ENCODE measurements at places on chromosomes 6 and 20.

GRCh38 chr6:130018744-130019325 is 454 bp downstream of the L3MBTL3 start:
- peak; percentile 15 for DNase-seq

GRCh38 chr6:44388135-44388487 is 605 bp downstream of the CDC5L start:
- peak; percentile 13 for DNase-seq

DNA sequence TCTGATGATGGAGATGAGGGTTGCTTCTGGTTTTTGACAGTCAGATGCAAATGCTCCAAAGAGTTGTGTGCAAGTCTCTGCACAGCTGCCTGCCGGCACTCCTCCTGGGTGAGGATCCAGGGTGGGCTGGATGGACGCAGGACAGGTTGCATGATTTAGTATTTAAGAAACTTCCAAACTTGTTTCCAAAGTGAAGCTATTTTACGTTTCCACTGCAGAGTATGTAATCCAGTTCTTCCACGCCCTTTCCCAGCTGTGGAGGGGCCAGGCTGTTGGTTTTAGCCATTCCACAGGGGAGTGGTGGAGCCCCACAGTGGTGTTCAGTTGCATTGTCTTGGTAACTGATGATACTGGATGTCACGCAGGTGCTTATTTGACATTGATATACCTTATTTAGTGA is 157.3 kb downstream of the THBS2 start:
- no peak for DNase-seq

GRCh38 chr20:35340436-35340835 is 48.2 kb upstream of the FAM83C start:
- DNase-seq: no peak

DNA sequence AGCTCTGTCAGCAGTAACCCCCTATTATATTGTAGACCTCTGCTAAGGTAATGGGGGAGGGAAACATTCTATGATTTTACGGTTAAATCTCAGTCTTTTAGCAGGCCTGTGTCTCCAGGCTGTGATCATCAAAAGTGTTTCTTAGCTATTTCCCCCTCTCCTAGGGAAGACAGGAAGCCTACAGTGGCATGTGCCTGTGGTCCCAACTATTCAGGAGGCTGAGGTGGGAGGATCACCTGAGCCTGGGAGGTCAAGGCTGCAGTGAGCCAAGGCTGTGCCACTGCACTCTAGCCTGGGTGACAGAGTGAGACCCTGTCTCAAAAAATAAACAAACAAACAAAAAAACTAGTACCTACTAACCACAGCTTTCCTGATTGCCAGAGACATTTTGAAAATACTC is 67.9 kb downstream of the DNAAF9 start:
- DNase-seq: no peak

DNA sequence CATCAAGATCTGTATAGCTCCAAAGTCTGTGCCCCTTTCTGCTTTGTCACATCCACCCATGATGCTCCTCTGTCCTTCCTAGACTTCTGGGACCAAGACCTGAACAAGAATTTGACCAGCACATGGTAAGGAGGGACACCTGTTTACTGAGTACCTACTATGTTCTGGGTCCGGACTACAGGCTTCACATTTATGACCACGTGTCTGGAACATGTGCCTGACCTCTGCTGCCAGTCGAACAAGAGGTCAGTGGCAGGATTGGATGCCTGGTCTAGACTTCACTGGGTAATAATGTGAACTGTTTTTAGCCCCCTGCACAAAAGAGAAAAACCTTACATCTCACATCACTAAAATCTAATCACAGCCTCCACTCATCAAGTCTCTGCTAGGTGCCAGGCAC is 7.3 kb upstream of the PDYN start:
- DNase-seq: no peak

DNA sequence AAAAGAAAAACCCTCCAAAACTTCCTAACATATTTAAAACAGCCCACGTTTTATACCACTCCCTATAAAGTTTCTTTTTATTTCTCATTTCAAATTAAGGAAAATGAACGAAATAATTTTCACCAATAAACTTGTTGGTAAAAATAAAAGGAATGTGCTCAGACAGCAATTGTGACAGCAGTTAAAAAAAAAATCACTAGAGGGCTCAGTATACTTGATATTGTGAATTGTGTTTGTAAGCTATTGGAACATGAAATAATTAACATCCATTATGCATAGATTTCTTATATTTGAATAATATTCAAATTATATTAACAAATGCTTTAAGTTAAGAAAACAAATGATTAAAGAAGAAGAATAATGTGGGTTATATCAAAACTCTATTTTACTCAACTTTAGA is 105.5 kb downstream of the ASCC3 start:
- DNase-seq: no peak

GRCh38 chr6:147563472-147563871 is 55.0 kb downstream of the SAMD5 start:
- DNase-seq: no peak

DNA sequence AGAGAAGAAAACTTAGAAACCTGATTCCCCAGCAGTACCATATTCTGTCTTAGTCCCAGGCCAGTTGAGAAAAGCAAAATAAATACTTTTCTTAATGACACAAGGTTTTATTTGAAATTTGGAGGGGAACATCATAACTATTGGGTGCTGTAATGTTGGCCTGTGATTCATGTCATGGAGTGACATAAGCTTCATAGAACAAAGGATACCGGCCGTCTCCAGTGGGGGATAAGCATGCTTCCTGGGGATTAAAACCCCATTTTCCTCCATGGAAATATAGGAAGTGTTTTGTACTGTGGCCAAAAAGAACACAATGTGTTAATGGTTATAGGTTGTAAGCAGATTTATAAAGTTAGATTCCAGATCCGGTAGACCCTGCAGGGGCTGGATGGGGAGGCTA is 18.0 kb downstream of the MTHFD1L start:
- DNase-seq: no peak

DNA sequence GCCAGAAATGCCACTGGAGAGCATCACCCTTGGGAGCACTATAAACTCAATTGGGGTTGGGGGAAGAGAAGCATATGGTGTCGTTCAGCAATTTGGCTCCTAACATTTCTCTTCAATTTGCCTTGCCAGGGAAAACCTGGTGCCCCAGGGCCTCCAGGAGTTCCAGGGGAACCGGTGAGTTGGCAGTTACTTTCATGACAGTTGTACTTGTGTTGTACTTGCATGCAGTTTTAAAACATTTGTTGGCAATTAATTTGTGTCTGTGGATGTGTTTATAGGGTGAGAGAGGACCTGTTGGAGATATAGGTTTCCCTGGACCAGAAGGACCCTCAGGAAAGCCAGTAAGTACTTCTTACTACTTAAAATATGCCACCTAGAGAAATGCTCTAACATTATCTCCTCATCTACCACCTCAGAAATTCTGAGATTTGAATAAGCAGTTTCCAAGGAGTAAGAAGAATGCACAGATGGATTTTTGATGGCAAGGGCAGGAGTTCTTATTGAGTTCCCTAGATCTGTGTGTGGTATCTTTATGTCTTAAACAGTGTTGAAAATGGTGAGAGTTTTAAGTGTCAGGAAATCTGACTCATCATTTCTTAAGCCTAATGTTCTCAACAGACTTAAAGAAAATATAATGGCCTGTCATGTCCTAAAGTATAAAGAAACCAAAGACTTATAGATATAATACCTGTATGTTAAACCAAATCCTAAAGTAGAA is 122.5 kb downstream of the COL9A1 start:
- DNase-seq: no peak

DNA sequence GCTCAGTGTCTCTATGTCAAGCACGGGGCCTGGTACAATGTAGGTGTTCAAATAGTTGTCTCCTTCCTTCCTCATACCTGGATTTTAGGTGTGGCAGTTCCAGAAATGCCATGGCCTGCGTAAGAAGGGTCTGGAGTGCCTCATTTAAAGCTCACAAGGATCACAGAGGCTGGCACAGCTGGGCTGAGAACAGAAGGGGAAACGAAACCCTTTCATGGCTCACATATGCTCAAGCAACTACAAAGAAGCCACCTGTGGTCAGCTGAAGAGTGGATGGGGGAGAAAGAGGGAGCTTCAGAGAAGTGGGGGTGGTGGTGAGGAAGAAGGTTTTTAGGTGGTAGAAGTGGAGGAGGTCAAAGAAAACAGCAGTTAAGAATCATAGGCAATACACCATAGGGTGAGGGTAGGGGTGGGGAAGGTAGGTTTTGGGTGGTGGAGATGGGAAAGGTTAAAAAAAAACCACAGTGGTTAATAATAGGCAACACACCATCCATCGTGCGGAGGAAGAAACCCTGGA is 17.0 kb upstream of the TOP1 start:
- peak; percentile 58 for DNase-seq

GRCh38 chr6:25388776-25389175 is 109.6 kb downstream of the CARMIL1 start:
- no peak for DNase-seq

- peak; percentile 8 for DNase-seq
Measured at GRCh38 chr20:63945921-63946920, 10.0 kb downstream of the UCKL1 start.

DNA sequence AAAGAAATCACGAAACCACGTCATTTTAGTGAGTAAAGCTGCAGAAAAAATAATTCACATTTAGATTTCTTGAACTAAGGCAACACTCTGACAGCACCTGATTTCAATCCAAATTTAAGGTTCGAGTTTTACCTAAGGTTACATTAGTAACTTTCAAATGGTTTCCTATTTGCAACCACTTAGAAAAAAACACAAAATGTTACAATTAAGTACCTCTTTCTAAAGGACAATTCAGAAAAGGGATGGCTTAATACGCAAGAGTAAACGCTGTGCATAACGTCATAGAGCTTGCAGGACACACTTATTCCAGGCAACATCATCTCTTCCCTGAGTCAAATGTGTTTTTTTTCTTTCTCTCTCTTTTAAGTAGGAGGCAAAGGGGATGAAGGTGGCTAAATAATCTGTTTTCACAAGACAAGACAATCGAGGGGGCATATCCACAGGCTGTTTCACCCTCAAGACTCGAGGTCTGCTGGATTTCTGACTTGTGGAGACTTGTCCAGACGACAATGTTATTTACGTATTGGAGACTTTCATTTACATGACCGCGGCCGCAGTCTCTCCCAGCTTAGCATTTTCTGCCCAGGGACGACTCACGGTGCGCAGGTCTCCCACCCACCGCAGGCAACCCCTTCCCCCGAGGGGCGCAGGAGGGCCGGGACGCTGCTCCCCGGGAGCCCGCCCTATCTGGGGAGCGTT is 86.0 kb downstream of the SESN1 start:
- DNase-seq: no peak

- no peak for DNase-seq
Measured at GRCh38 chr20:45069261-45069660, 31.7 kb downstream of the KCNS1 start.

DNA sequence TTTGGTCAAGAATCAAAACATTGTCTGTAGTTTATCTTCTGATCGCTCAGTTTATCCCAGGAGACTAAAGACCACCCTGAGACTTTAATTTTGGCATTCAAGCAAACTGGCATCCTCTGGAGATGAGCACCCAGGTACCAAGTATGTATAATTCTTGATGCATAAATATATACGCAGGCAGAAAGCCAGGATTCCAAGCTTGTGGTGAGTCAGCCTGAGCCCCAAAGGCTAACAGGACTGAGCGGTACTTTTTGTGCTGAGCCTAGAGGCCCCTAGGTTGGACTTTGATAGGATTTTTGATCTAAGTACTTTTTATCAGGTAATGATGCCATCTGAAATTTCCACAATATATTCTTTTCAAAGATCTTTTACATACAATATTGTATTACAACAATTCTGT is 301.3 kb downstream of the TFAP2B start:
- DNase-seq: no peak

- peak; percentile 36 for DNase-seq
Measured at GRCh38 chr20:21808863-21809664, 103.6 kb downstream of the PAX1 start.

DNA sequence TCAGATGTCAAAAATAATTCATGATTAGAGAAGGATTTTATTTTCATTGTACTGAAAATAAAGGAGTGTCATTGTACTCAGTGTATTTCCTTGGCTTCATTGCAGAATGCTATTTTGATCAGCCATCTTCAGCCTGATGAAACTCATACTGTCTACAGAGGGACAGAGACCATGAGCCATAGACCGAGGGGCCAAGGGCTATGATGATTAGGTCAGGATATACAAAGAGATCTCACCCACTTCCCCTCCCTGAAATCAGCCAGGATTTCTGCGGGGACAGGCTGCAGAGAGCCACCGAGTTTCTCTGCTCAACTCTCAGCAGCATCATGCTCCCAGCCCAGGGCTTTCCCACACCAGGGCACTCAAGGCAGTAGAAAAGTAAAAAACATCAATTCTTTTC is 47.0 kb downstream of the ALDH8A1 start:
- DNase-seq: no peak

- DNase-seq: no peak
Measured at GRCh38 chr6:127176146-127176545, 57.7 kb downstream of the RSPO3 start.

DNA sequence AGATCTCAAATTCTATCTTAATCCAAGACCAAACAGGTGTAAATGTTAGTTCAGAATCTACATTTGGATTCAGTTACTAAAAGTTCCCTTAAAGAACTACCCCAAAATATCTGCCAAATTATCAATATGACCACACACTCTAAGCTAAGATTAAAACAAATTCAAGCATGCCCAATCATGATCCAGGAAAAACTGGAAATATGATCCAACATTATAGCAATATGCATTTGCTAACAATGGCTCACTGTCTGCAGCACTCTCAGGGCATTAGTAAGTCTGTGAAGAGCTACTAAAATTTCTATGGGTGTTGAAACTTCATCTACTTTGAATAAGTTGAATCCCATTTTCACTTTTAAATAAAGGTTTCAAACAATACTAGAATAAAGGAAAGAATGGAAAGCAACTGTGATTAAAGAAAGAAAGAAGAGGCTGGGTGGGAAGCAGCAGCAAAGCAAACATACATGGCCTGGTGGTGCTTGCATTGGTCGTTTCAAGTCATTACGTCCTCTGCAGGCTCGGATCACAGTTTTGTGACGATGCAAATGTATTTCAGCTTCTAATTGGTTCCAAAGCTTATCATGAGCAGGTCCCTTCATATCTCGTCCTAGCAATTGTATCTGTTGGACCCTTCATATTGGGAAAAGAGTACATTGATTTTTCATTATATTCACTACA is 29.2 kb downstream of the GOPC start:
- no peak for DNase-seq

DNA sequence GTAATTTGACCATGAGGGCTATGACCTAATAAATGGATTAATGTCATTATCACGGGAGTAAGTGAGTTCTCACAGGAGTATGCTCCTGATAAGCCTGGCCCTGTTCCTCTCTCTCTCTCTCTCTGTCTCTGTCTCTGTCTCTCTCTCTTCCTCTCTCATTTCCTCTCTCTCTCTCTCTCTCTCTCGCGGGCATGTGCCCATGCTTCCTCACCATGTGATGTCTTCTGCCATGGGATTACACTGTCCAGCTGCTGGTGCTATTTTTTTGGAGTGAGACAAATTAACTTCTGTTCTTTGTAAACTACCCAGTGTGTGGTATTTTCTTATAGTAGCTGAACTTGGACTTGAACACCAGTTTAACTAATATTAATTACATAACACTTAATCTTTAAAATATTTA is 374.3 kb upstream of the GJE1 start:
- DNase-seq: no peak

Measured in transverse colon (tissue), 4 donors.